RWPE2 (cell line): ENCODE measurements at places on chromosomes 6 and 20.

- DNase-seq: no peak
Measured at GRCh38 chr6:7106215-7106751, 1.5 kb upstream of the RREB1 start.

GRCh38 chr6:43793875-43794242, 23.8 kb downstream of the VEGFA start:
- no peak for DNase-seq

DNA sequence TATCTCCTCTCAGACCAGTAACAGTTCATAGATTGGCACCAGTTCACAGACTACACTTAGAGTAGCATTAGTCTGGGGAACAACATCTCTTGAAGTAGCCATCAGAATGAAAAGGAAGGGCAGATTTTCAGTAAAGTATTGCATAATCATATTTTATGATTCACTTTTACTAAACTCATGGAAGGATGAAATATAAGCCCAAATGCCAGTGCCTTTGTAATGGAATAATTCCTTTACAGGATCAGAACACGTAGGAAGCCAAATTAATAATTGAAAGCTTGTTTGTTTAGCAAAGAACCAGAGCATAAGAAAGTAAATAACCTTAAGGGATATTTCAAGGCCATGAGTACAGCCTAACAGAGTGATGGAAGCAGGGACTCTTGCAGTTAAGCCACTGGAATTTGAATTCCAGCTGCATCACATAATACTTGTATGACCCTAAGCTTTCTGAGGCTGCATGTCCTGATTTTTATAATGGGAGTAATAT, 11.4 kb upstream of the LOC128125822 start:
- DNase-seq: no peak

- no peak for DNase-seq
Measured at GRCh38 chr6:149563928-149564325, 2.2 kb upstream of the GINM1 start.

DNA sequence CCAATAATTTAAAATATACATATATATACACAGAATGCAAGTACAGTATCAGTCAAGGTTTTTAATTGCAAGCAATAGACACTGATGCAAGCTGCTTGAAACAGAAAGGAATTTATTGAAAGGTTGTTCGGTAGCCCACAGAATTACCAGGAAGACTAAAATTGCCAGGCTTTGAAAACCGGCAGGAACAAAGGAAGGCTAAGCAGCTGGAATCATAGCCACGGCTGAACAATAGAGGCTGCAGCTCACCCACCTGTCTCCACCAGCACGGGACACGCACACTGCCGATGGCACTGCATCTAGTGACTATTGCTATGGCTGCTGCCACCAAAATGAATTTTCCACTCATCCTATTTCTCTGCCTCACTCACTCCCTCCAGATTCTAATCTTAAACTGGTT, 22.0 kb upstream of the L3MBTL3 start:
- no peak for DNase-seq

DNA sequence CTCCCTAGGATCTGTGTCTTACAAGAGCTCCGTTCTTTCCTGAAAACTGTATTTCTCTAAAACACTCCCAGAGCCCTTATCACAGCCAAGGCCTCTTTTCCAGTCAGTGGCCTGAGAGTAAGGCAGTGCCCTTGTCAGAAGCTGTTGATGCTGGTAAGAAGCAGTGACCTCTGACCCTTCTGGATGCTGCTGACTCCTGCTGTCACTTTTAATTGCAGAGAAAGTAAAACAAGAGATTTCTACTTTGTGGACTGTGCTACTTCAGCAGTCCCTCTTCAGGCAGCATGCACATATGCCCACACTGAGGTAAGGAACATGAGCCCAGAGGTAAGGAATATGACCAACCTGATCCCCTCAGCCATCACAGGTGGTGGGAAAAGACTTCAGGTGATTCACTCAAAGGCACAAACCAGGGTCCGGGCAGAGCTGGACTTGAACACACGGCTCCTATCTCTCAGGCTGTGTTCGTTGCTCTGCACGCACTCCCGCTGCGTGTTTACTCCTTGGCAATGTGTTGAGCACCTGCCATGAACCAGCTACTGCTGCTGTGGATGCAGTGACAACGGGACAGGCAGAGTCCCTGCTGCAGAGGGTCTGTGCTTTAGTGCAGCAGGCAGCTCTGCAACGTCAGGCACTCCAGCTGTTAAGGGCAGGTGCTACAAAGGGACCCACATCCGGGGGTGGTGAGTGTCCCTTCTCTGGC, 201.9 kb upstream of the CST7 start:
- DNase-seq: no peak

GRCh38 chr20:25269057-25269832, 21.4 kb downstream of the PYGB start:
- peak; percentile 28 for DNase-seq

- DNase-seq: peak; percentile 51
Measured at GRCh38 chr20:45433316-45433715, 17.4 kb downstream of the PIGT start.
